ENCODE measurements at places on chromosomes 1 and 21.

GRCh38 chr1:211551638-211552460, 27.1 kb downstream of the SLC30A1 start:
- DNase-seq, result no peak

- no peak for DNase-seq
Observed at GRCh38 chr1:56696663-56697062, 51.5 kb downstream of the PRKAA2 start.

DNA sequence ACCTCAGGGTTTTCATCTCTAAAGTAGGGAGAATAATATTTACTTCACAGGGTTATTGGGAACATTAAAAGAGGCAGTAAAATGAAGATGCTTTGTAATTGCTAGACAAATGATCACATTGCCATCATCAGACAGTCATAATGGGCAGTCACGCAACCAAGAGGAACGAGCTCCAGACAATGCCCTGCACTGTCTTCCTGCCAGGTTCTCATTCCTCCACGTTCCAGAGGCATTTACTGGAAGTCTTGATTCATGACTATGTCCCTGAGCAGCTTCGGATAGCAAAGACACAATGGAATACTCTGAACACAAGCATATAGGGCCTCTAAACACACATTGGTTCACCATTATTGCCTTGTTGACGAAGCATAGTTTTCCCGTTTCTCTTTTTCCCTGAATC, 389.7 kb downstream of the NTNG1 start:
- no peak for DNase-seq

GRCh38 chr1:169802888-169803287, 8.2 kb upstream of the METTL18 start:
- DNase-seq, result no peak

GRCh38 chr1:27116232-27116631, 38.7 kb downstream of the SLC9A1 start:
- no peak for DNase-seq

GRCh38 chr1:204093421-204093717, 20.5 kb downstream of the SOX13 start:
- DNase-seq, result no peak

- DNase-seq, result no peak
Observed at GRCh38 chr1:43367026-43367903, 546 bp downstream of the ELOVL1 start.

DNA sequence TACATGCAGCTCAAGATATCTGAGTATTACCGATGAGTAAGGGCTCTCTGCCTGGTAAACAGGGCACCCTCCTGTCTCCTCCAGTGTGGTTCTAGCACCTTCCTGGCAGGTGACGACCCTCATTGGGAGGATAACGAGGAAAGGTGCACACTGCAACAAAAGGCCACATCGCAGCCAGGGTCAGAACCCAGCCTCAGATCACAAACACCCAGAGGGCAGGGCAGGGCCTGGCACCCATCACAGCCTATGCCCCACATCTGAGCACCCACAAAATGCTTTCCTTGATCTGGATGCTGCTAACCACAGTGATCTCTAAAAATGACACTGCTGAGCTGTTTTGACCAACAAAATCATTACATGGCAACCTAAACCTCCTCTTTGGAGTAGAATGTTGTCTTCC, 23.8 kb downstream of the C1orf198 start:
- no peak for DNase-seq

- DNase-seq, result no peak
Observed at GRCh38 chr1:211684791-211685190, 9.4 kb upstream of the NEK2 start.

- no peak for DNase-seq
Observed at GRCh38 chr1:204130981-204131892, 20.6 kb downstream of the ETNK2 start.

GRCh38 chr1:96721053-96721415, 550 bp upstream of the PTBP2 start:
- no peak for DNase-seq

GRCh38 chr1:154182344-154183045, 9.4 kb downstream of the TPM3 start:
- DNase-seq, result peak; percentile 61

DNA sequence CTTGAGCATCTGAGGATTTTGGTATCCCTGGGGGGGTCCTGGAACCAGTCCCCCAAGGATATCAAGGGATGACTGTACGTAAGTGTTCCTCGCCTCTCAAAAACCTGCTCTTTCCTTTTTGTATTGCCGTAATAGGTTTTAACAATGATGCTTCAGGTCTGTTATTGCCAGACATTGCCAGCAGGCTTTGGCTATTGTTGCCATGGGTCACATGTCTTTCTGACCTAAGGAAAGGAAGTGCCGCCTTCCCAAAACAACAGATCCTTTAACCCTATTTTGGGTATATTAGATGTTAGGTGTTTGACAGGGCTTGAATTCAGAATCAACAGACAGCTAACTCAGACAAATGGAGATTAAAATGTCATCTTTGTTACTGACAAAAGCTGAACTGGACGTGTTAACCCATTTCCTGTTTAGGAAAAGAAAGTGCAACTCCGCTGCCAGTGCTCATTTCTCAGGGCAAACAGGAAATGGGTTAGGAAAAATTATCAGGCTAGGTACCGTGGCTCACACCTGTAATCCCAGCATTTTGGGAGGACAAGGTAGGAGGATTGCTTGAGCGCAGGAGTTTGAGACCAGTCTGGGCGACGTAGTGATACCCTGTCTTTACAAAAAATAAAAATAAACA, 12.4 kb upstream of the PRPF38B start:
- no peak for DNase-seq

DNA sequence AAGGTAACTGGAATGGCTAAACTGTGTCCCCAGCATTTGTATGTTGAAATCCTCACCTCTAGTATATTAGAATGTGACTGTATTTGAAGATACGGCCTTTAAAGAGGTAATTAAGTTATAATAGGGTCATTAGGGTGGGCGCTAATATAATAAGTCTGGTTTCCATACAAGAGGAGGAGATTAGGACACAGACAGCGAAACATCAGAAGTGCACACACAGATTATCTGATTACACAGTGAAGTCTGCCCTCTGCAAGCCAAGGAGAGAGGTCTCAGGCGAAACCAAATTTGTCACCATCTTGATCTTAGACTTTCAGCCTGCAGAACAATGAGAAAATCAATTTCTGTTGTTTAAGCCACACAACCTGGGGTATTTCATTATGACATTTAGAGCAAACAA, 2233.1 kb downstream of the MRPL39 start:
- DNase-seq, result no peak

GRCh38 chr21:27173053-27173452, 206.2 kb upstream of the ADAMTS5 start:
- no peak for DNase-seq

GRCh38 chr1:163866564-163866963, 544.8 kb downstream of the NUF2 start:
- no peak for DNase-seq

DNA sequence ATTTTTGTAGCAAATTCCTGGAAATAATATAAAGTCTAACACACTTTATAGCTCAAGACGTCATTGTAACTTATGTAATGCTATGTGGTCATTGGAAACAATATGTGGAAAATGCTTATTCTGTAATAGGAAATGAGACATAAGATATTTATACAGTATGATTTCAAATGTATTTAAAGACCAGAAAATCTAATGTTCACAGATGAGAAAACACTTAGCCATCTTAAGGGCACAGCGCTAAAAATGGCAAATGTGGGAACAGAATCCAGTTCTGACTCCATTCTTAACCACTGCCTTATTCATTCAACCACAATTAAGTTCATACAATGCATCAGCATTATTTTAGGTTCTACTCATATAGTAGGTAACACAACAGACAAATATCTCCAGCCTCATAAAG, 12.5 kb downstream of the CSDE1 start:
- DNase-seq, result no peak

DNA sequence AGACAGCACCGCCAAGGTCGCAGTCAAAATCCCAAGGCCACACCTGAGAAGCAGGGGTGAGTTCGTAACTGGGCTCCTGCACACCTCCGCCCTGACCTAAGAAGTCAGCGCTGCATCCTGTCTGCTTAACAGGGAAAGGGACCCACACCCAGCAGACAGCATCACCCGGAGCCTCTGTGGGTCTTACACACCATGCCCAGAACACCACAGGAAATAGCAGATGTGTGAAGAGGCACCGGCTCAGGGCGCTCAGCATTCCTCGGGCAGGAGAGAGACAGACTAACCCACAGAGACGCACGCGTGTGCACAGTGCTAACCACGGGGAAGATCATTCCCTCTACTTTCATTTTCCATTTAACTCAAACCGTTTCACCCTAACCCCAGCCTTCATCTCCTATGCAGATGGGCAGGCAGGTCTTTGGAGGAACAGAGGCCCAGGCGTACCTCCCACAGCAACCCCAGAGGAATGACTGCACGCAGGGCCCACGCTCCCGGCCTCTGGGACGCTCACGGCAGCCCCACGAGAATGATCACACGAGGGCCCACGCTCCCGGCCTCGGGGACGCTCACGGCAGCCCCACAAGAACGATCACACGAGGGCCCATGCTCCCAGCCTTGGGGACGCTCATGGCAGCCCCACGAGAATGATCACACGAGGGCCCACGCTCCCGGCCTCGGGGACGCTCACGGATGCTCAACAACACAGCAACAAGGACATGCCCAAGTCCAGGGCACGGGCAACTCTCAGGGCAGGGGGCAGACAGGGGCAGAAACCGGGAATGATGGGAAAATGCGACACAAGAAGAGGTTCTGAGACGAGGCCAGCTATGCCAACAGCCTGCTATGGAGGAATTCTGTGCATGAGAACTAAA, 20.9 kb downstream of the POFUT2 start:
- DNase-seq, result peak; percentile 21

DNA sequence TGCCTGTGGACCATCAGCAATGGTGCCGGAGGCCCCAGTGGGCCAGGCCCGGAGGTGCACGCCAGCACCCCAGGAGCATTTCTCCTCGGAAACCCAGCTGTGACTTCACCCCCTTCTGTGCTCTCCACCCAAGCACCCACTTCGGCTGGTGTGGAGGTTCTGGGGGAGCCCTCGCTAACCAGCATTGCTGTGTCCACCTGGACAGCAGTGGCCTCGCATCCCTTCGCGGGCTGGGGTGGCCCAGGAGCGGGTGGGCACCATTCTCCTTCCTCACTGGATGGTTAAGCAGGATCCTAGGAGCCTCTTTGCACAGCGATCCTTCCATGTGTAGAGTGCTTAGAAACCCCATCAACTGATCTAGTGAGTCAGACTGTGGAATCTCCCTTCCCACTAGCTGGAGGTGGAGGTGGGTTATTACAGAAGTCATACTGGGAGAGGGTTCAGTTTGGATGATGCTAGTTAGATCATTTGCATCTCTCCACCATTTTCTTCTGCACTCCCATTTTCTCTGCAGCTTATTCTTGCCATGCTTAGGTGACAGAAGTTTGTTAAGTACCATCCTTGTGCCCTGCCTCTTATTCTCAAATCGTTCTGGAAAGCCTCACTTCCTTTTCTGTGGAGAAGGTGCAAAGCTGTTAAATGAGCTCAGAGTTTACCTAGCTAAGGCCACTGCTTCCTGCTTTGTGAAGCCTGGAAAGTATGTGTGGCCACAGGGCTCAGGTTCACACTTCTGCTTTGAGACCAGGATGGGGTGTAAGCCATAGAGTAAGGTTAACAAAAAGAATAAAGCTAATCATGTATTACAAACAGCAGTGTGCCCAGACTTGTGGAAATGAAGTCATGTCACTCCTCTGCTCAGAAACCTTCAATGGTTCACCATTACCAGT, 32.3 kb downstream of the TBX19 start:
- DNase-seq, result no peak

DNA sequence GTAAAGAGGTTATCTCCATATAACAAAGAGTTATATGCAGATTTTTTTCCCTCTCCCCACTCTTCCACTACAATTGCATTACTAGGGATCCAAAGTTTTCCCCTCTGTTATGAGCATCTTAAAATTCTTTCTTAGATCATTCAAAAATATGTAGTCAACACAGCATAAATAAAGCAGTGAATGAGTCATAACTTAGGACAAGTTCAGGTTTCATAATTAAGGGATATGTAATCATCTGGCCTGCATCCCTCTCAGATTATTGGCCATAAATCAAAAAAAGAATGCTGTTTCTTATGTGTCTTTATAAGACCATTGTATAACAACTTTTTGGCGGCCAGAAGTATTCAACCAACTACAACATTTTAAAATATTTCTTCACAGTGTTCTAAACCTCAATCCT, 1526.1 kb downstream of the KCNT2 start:
- no peak for DNase-seq

DNA sequence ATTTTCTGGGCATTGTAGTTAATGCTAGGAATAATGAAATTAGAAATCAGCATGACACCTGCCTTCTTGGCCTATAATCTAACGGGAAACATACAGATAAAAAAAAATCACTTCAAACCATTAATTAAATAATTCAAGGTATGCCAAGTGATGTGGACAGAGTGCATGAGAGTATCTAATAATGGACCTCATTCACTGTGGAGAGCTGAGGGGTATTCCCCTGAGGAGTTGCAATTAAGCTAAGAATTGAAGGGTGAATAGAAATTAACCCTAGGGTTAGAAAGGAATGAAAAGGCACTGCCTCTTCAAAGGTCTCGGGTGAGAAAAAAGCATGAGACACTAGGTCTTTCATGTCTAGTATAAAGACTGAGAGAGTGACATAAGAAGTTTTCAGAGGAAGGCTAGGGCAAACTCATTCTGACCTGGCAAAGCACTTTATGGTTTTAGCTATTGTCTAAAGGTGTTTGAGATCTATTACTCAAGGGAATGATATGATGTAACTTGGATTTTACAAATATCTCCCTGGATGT, 466.1 kb downstream of the KCNT2 start:
- DNase-seq, result no peak

- no peak for DNase-seq
Observed at GRCh38 chr1:15727424-15727823, 8.6 kb upstream of the SLC25A34 start.

DNA sequence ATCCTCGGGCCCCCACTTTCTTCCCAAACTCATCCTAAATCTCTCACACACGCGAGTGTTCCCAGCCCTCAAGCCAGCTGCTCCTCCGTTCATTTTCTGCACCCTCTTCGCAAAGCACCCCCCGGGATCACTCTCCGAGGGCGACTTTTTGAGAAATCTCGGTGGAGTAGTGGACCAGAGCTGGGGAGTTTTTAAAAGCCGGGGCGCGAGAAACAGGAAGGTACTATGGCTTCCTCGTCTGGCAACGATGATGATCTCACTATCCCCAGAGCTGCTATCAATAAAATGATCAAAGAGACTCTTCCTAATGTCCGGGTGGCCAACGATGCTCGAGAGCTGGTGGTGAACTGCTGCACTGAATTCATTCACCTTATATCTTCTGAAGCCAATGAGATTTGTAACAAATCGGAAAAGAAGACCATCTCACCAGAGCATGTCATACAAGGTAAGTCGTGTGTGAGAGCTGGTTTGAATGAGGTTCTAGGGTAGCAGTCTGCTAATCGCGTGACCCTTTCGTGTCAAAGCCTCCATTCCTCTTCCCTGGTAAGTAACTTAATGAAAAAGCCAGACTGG, 800 bp downstream of the DR1 start:
- DNase-seq, result peak; percentile 5

DNA sequence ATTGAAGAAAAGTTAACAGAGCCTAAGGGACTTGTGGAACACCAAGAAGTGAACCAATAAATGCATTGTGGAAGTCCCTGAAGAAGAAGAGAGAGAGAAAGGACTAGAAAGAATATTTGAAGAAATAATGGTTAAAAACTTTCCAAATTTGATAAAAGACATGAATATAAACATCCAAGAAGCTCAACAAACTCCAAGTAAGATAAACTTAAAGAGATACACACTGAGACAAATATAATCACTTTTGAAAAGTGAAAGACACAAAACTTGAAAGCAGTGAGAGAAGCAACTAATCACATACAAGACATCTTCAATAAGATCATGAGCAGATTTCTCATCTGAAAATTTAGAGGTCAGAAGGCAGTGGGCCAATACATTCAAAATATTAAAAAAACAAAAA, 91.2 kb downstream of the MPZL1 start:
- no peak for DNase-seq

- DNase-seq, result no peak
Observed at GRCh38 chr1:217052196-217052595, 329.0 kb upstream of the ESRRG start.
